ENCODE measurements at places on chromosomes 13 and 19.

DNA sequence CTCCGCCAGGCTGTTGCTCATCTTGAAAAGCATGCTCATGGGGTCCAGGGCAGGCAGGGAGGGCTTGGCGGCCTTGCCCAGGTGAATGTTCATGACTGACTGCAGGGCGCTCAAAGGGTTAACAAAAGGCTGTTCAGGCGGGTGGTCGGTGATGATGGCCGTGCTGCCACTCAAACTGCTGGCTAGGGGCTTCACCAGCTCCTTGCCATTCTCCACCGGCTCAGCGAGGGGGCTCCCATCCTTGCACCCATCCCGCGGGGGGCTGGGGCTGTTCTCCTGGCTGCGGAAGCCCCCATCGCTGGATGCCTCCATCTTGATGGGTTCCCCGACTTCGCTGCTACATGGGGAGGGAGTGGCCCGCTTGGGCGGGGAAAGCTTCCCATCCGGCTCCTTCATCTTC lies 71.7 kb downstream of the TSHZ3 start:
- DNase-seq: no peak

- DNase-seq: no peak
These were observed 55.5 kb upstream of the URI1 start for GRCh38 chr19:29886586-29886985.

DNA sequence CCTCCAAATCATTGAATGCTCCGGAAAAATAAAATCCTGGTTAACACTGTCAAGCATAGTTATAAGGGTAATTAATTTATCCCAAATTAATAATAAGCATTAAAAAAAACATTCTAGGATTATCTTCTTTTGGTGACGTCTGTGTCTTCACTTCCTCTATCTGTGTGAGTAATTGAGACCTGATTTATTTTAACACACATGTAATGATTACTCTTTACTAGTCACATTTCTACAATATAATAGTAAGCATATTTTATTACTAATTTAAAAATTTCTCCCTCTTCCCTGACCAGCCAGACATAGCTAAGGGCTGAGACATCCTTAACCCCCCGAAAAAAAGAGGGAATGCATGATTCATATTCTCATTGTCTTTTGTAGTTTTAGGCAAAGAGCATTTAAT lies 2.3 kb downstream of the FNDC3A start:
- DNase-seq: no peak

- DNase-seq: no peak
These were observed 12.7 kb downstream of the C19orf12 start for GRCh38 chr19:29702161-29702962.

DNA sequence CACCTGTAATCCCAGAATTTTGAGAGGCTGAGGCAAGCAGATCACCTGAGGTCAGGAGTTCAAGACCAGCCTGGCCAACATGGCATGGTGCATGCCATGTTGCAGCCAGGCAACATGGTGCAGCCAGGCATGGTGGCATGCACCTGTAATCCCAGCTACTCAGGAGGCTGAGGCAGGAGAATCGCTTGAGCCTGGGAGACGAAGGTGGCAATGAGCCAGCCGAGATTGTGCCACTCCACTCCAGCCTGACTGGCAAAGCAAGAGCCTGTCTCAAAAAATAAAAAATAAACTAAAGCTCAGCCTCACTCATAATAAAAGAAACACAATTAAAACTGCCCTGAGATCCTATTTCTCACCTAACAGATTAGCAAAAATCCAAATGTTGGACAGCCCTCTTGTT lies 49.7 kb upstream of the MAP3K10 start:
- no peak for DNase-seq

- DNase-seq: no peak
These were observed 575.8 kb upstream of the KLF12 start for GRCh38 chr13:74710006-74710405.

DNA sequence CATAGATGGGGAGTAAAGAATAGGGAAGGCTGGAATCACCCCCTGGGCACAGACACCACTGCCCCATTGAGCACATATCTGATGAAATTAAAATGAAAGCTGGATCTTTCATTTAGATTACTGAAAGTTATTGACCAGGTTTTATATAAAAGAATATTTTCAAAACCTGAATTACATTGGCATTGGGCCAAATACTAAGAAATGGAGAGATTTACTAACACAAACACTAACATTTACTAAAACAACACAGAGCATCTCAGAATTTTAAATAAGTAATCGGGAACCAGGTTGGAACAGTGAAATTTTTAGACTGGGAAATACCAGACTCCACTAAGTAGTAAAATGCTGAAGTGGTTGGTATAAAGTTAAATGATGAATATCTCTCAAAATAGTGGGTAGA lies 88.9 kb downstream of the HS6ST3 start:
- no peak for DNase-seq

DNA sequence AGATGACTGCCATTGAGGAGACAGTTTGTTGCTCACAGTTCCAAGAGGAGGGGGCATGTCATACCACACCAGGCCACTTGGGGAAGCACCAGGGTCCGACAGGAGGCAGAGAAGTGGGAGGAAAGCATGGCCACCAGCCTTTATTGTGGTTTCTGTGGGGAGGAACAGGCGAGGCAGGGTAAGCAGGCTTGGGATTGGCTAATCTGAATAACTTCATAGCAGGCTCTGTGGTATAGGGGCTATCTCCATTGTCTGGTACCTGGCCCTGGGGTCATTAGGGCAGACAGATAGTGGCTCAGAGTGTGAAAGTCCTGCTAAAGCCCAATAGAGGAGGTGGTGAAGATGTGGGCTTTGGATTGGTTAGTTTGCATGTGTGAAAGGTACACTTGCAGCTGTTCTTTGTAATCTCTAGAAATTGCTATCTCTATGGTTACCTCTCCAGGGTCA lies 35.5 kb downstream of the CBY2 start:
- no peak for DNase-seq

GRCh38 chr13:75774176-75774575 lies 138.0 kb downstream of the LMO7 start:
- no peak for DNase-seq

DNA sequence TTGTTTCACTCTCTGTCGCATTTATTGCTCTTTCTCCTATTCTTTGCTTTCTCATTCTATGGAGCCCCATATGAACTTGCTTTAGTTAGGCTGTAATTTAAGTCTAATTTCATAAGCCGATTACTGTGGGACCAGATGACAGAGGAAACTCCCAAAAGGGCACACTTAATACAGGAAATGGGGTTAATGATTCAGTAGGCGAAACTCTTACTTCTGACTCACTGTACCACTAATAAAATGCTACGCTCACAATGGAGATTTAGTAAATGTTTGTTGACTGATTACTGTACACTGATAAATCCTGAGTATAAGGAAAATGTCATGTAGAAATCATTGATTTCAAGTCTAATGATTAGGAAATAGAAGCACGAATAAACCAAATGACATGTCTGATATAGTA lies 276.4 kb downstream of the KLF5 start:
- no peak for DNase-seq
